ENCODE measurements at places on chromosomes 1 and 21. TPM values are rescaled to one million over a fixed set of nuclear protein-coding genes. Genes with fewer than 3 reads are reported as not detected.

Gene TOE1
- 10.9 TPM for total RNA-seq

DNA sequence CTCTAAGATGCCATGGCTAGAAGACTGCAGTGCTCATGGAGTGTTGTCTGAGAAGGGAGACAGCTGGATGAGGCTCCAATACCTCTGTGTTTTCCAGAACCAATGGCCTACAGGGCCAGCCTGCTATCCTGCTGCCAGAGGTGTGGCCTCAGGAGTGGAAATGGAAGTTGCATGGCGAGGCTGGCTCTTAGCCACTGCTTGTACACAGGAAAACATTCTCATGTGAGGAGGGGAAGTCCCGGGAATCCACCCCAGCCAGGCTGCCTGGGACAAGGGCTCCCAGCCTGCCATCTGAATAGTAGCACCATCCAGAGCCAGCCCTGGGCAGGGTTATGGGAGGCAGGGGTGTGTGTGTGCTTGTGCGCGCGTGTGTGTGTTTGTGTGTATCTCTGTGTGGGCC lies 56.5 kb downstream of the SDC3 start:
- DNase-seq = no peak

GRCh38 chr1:74396933-74397332 lies 115.5 kb downstream of the LRRC53 start:
- DNase-seq = no peak

DNA sequence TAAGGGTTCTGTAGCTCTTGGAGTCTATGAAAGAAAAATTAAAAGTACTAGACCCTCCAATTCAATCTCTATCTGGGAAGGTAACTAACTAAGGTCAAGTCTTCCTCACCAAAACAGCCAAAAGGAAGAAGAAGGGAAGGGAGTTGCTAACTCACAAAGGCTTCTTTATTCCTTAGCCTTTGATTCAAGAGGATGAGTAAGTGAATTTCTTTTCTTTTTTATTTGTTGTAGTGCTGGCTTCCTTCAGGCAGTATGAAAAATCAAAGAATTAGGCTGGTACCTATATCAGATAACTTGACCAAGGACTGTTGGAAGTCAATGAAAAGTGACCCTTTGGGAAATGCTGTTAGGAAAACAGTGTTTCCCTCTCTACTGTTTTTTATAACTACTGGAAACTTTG lies 144.4 kb upstream of the NRIP1 start:
- DNase-seq = no peak

Gene S100A3
- not detected for total RNA-seq

DNA sequence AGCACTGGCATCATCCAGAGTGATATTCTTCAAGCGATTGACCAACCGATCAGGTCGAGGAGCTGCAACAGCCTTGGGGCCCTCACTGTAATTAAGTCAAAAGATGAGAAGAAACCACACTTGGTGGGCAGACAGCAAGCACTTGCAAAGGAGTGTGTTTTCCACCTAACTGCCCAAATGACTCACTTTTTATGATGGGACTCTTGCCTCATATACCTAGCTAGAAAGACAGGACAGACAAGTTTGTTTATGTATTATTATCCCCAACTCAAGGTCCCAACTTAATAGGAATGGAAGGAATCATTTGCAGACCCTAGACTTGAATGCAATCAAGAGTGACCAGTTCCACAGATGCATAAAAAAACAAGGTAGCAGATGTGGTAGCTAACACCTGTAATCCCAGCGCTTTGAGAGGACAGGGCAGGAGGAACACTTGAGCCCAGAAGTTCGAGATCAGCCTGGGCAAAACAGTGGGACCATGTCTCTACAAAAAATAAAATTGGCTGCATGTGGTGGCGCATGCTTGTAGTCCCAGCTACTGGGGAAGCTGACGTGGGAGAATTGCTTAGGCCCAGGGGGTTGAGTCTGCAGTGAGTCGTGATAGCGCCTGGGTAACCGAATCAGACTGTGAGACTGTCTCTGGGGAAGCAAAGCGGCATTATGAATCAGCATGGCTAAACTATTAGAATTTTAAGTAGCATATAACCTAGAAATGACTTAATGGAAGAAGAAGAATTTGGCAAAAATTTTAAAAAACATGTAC lies 2.3 kb upstream of the NRAS start:
- no peak for DNase-seq

All from WTC11 (cell line).